ENCODE measurements at places on chromosomes 2 and 18. TPM values are rescaled to one million over a fixed set of nuclear protein-coding genes. Genes with fewer than 3 reads are reported as not detected.
A peak's percentile ranks its signal among the peaks of the same experiment; 100 is the strongest.

- DNase-seq, result no peak
These were observed 23.7 kb upstream of the GPR39 start for GRCh38 chr2:132392879-132393278.

DNA sequence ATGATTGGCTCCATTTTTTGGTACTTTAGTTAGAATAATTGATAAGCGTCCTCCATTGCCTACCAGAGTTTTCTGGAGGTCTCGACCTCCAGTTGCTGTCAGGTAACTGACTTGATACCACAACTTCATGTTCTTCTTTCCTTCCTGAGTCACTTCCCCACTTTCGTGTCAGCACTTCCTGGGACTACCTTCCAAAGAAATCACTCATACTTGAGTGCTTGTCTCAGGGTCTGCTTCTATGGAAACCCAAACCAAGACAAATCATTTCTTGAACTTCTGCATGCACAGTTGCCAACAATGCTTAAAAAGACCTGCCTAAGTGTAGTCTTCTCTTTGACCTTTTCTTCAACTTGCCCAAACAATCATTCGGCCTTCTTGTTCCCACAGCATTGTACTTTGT lies 210.3 kb upstream of the ETAA1 start:
- no peak for DNase-seq

The ALK gene
- not detected for total RNA-seq

- DNase-seq, result no peak
These were observed 164.5 kb downstream of the RBM43 start for GRCh38 chr2:151097128-151097527.

GRCh38 chr2:143296089-143296488 lies 166.9 kb downstream of the ARHGAP15 start:
- no peak for DNase-seq

- no peak for DNase-seq
These were observed 76.6 kb upstream of the GPC1 start for GRCh38 chr2:240358821-240359397.

DNA sequence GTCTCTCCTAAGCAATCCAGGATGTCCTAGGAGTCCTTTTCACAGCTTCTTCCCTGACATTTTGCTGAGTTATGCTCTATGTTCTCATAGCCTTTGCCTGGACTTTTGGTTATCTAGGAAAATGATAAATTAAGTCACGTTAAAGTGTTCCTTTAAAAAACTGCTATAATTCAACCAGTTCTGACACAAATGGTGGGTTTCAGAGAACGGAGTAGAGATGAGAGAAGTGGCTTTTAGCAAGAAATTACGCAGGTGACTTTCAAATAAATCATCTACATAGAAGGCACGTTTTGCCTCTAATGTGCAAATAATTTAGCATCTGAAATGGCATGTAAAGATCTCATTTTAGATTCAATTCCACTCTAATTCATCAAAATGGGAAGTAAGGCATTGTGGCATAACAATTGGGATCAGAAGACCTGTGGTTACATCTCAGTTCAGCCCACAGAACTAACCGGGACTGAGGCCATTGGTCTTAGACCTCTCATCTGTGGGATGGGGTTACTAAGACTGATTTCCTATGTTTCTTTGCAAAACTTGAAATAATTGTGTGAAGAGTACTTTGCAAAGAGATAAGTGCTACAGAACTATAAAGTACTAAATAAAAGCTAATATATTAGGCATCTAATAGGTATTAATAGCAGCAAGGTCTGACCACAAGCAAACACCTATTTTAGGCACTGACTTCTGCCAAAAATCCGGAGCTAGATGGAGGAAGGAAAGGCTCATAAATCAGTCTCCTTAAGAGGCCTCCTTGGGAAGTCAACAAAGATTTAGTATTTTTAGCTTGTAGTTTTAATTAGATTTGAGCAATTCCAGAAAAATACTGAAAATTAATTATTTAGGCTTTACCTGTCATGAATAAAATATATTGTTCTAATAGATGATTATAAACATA lies 211.4 kb downstream of the PIEZO2 start:
- no peak for DNase-seq

DNA sequence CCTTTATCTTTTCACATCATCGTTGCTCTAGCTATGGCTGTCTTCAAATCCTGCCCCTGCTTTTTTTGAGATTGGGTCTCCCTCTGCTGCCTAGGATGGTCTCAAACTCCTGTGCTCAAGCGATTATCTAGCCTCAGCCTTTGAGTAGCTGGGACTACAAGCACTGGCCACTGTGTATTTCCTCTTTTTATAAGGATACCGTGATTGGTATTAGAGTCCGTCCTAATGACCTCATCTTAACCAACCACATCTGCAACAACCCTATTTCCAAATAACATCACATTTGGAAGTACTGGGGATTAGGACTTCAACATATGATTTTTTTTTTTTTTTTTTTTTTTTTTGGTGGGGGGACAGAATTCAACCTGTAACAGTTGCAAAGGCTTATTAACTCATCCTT lies 9.1 kb downstream of the RESP18 start:
- DNase-seq, result no peak

GRCh38 chr2:109472331-109472959 lies 141.3 kb downstream of the SEPTIN10 start:
- DNase-seq, result no peak

DNA sequence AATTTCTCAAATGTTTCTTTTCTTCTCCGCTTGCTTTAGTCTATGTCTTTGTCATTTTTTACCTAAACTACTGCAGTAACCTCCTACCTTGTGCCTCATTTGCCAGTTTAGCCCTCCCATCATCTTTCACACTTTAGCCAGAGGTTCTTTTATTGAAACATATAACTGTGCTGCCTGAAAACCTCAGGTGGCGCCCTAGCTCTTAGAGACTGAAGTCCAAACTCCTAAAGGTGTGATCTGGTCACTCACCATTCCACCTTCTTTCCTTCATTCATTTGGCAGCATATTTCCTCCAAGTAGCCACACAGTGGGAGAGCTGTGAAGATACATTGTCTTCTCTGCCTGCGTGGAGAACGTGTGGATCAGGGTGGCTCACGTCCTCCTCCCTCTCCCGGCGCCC lies 98.2 kb upstream of the MAPRE2 start:
- no peak for DNase-seq

The IL1B gene
- not detected for total RNA-seq

DNA sequence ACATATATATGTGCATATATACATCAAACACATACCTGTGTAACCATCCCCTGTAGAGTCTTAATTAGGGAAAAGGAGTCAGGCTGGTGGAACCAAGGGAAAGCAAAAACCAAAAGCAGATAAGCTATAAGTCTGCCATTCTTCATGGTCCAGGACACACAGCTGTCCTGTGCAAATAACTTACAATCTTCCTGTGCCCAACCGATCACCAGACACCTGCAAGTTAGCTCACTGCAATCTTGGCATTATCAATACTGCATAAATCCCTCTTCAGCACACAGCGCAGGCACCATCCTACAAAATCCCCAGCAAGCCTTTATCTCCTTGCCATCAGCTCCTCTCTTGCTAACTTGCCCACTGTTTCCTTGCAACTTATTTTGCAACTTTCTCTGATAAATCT lies 60.8 kb upstream of the DYNAP start:
- DNase-seq, result no peak

- DNase-seq, result no peak
These were observed 1.8 kb downstream of the LRRFIP1 start for GRCh38 chr2:237629188-237629534.

The CYS1 gene
- 2.5 TPM for total RNA-seq

The SCN9A gene
- total RNA-seq, result 23.7 TPM

GRCh38 chr18:23852236-23853045 lies 162.1 kb upstream of the TTC39C start:
- DNase-seq, result no peak

The HJURP gene
- 23.1 TPM for total RNA-seq

- DNase-seq, result no peak
These were observed 249.3 kb upstream of the MEIS1 start for GRCh38 chr2:66185497-66186054.

- DNase-seq, result no peak
These were observed 48.3 kb downstream of the COL6A3 start for GRCh38 chr2:237365671-237366070.

- no peak for DNase-seq
These were observed 6.3 kb downstream of the THNSL2 start for GRCh38 chr2:88176352-88176984.

DNA sequence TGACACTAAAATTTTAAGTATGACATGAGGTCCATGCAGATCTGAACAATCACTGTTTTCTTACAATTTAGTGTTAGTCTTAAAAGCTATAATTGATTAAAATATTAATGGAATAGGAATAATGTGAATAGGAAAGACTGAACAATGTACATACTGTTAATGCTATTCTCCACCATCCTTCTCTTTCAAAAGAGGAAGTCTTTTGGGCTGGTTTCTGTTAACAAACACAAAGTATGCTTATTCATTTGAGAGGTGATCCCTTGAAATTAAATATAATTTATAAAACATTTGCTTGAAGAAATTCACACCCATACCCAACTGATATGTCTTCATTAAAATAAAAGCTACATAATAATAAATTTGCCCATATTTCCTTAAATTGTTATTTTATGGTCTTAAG lies 2.3 kb downstream of the STPG4 start:
- no peak for DNase-seq

The DYSF gene
- 1.6 TPM for total RNA-seq

The PDE11A gene
- total RNA-seq, result 60.5 TPM

GRCh38 chr2:45869165-45869501 lies 217.7 kb downstream of the PRKCE start:
- DNase-seq, result no peak

- DNase-seq, result no peak
These were observed 33.4 kb downstream of the ZFP36L2 start for GRCh38 chr2:43192744-43193651.

DNA sequence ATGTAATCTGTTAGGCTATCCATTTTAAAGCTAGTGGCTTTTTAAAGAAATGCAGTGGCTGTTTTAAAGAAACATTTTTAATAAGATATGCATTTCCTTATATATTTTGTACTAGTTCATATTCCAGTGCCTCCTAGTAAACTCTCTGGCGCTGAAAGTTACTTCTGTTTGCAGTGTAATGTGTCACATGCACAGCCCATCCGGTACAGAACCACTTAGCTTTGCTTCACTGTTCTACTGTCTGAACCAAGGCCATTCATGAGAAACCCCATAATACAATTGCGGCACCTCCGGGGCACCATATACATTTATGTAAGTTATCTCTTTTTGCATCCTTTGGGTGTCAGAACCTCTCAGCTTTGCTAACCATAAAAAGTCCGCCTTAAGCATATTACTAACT lies 114.6 kb upstream of the KCTD1 start:
- DNase-seq, result no peak

GRCh38 chr2:17540093-17540812 lies at the start of gene VSNL1:
TSS of gene VSNL1 (plus strand) at chr2:17540696. CDS start at chr2:17592075, 51,379 bp downstream.
- peak; percentile 93 for DNase-seq

GRCh38 chr2:215479121-215479520 lies 43.3 kb upstream of the FN1 start:
- DNase-seq, result no peak

DNA sequence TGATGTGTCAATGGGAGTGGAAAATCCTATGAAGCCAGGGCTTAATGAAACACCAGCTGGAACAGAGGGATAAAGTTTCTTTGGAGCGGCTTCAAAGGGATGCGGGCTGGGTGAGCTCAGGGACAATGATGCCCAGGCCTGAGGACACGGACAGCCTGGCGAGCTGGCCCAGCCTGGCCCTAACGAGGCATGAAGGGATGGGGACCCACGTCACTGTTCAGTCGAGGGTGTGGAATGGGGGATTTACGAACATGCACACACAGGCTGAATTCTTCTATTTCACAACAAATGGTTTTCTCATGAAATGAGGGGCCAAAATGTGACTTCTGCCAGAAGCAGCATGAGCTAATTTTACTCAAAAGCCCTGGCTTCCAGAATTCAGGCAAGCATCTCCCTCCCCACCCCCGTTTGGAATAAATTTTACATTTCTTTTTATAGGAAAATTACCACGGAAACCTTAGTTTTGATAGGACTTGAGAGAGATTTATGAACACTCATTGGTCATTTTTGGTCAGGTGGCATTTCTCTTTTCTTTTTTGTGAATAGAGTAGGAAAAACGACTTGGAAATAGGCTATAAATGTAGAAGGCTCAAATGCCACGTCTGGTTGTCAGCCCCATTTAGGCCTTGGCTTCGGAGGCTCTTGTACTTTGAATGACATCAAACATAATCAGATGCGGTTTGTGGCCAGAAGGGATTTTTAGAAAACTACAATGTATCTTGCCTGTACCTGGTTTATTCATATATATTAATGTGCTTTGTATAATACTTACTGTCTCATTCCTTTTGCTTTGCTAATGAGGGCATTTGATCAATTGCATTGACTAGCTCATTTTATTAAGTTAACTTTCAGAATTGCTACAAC lies 893.8 kb upstream of the CELF4 start:
- no peak for DNase-seq

DNA sequence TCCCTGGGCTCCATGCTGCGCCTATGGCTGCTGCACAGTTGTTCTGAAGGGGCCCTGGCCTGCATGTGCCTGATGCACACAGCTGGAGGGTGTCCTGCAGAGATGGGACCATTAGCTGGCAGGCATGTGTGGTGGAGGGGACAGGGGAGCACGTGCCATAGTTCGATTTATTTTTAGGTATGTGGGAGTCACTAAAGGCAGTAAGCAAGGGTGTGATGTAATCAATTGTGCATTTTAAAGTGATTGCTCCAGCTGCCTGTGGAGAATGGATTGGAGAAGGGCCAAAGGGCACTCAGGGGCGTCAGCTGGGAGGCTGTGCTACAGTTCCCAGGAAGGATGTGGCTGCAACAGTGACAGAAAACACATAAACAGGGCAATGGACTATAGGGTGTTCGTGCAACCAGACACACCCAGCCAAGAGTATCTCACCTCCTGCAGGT lies 205.1 kb downstream of the ARL4C start:
- DNase-seq, result no peak

GRCh38 chr2:5984273-5984655 lies 292.1 kb downstream of the SOX11 start:
- DNase-seq, result no peak

The ARHGAP25 gene
- 1.8 TPM for total RNA-seq

GRCh38 chr2:7858624-7859023 lies 823.2 kb upstream of the ID2 start:
- no peak for DNase-seq

DNA sequence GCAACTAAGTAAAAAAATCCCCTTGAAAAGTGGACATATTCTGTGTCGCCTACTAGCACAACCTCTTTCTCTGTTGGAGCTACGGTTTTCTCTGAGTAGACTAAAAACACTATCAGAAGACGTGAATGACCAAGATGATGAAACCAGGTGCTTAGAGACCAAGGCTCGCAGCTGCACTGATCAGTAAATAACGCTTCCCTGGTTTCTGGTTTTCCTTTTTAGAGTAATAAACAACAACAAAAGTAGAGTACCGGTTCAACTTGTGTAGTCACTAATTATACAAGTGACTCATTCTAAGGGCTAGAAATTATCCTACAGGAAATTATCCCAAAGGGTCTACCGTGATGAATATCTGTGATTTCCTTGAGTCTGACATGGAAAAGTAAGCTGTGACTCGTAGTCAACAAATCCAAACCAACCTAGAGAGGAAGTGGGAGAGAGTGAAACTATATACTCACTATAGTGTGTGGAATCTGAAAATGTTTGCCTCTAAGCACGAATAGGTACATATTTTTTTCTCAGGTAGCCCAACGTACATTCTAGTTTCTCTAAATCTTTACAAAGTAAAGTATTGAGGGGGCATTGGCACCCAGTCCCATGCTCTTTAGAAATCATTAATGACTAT lies 17.8 kb downstream of the RASGRP3 start:
- no peak for DNase-seq

DNA sequence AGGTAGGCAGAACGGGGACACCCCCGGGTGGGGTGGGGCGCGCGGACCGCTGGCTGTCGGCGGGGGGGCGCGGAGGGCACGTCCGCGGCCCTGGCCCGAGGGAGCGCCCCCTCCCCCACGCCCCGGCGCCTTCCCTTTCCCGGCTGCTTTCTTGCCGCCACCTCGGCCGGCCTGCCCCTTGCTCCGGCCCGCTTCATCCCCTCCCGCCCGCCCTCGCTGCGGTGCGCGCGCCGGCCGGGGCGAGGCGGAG lies 443 bp downstream of the VAPA start:
- DNase-seq, result no peak
